ENCODE measurements at places on chromosomes 3 and 15.

DNA sequence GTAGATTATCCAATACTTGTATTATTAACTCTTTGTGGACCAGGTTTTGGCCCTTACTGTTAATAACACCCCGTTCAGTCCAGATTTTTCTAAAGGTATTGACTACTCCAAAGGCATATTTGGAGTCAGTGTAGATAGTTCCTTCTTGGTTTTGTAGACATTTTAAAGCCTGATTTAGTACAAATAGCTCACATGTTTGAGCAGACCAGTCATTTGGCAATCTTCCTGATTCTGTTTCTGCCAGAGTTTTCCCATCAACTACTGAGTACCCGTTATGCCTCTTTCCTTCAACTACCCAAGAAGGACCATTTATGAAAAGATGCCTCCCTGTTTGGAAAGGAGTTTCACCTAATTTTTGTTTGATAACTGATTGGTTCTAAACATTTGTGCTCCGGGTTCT lies 82.0 kb downstream of the CHCHD4 start:
- DNase-seq: no peak

- peak; percentile 26 for DNase-seq
Measured at GRCh38 chr3:188584162-188584529, 430.2 kb downstream of the LPP start.

DNA sequence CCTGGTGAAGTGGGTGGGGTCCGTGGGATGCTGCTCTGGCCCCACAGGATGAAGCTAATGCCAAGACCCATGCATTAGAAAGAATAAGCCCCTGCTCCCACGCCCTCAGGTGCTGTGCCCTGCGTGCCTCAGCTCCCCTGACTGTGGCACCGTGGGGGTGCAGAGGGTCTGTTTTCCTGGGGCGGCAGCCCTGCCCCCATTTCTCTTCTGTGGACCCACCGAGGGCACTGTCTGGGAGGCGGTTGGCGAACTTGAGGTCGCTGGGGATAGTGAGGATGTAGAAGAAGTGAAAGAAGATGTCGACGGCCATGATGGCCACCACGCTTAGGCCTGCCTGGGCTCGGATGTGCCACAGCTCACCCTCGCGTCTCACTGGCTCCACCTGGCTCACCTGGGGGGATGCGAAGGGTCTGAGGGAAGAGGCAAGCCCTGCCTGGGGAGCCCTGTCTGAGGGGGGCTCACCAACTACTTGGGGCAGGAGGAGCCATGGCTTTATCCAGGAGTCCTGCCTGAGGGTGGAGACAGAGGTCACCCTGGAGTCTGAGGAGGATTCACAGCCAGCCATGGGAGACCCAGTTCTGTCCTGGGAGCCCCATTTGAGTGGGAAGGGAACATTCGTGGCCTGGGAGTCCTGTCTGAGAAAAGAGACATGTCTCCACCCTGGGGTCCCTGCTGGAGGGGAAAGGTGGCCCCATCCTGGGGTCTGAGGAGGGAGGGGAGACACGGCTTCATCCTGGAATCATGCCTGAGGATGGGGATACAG lies 5.1 kb downstream of the HHATL start:
- DNase-seq: no peak

- DNase-seq: no peak
Measured at GRCh38 chr15:71096676-71097075, 18.6 kb upstream of the THSD4 start.

GRCh38 chr3:88044411-88044810 lies 14.4 kb downstream of the CGGBP1 start:
- DNase-seq: no peak

- DNase-seq: no peak
Measured at GRCh38 chr3:99934975-99935797, 117.5 kb downstream of the CMSS1 start.

GRCh38 chr3:107414325-107414964 lies 37.2 kb downstream of the CCDC54 start:
- DNase-seq: no peak

DNA sequence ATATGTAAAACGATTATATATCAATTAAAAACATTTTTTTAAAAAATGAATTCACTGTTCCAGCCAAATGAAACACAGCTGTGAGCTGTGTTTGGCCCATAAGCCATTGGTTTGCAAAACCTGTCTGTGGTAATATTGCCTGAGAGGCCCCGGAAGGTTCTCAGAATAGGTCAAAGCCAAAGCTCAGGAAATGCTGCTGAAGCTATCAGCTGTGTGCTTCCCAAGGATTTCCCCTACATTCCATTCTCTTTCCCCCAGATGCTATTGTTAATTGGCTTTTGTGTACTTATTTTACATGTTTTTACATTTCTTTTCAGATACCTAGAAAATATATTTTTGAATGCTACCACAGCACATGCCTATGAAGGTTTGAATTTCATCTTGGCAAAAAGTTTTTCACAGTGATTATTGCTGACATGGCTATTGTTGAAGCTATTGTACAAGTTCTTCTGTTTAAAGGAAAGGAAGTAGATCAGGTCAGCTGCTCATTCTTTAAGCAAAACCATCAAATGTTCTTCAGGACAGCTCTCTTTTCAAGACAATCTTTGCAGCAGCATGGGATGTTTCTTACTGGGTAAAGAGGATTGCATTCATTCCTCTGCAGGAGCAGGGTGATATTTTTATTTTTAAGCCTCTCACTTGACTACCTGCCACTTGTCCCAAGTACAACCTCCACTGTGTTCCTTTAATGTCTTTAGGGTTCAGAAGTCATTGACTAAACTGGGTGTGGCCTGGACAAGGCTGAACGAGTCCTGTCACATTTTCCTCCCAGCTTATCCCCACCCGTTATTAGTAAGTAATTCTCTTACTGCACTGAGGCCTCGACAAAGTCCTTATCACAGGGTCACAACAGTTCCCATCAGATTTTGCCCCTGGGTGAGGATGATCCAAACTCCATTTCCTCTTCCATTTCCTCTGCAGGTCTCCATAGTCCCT lies 26.3 kb upstream of the BNC1 start:
- DNase-seq: no peak

GRCh38 chr3:149435996-149436885 lies 38.3 kb upstream of the TM4SF4 start:
- no peak for DNase-seq

DNA sequence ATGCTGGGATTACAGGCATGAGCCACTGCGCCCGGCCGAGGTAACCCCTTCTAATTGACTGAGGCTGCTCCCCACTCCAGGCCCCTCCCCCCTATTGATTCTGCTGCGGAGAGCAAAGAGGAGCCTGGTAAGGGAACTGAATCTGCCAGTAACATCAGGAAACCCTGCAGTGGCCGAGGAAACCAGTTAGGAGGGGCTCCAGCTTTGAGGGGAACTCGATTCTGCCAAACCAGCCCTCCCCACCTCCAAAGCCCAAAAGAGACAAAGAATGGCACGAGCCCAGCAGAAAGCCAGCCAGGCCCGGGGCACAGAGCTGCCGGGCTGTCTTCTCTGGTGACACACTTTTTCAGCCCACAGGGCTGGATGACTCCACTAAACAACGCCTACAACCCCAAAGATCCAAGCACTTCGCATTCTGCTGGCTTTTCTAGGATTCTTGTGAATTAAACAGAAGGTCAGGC lies 15.0 kb upstream of the ACAD9 start:
- DNase-seq: no peak

- peak; percentile 21 for DNase-seq
Measured at GRCh38 chr3:197750858-197751737, 1.4 kb downstream of the FYTTD1 start.

DNA sequence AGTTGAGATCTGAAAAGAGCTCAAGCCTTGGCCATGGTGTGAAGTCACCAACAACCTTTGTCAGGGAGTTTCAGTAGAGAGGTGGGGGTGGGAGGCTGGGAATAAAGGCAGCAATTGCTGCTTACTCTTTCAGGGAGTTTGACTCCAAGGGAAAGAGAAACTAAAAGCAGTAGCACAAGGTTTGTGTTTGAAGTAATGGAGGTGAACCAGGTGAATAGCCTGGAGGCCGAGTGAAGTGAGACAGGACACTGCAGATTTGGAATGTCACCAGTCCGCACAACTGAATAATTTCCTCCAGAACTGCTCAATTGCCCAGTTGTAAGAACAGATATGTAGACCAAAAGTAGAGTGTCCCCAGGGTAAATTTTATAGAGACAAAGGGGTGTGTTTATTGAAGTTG lies 44.1 kb downstream of the CD86 start:
- DNase-seq: no peak

GRCh38 chr3:47491186-47491585 lies 15.4 kb upstream of the SCAP start:
- DNase-seq: no peak
